ENCODE measurements at places on chromosomes 12 and 14.

DNA sequence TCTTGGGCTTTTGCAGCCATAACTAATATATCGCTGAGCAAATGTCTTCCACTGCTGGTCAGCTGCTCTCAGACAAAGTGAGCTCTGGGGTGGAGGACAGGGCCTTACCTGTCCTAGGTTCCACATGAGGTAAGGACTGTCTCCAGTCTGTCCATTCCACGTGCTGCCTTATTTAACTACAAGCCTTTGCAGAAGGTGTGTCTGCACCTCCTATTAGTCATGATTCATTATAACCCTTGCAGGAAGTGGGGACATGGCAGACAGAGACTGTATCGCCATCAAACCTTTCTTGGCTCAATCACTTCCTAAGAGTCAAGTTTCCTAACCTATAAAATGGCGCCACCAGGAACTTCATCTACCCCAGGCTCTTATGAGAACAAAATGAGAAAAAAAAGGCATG, 46.9 kb downstream of the SLC25A47 start:
- DNase-seq = no peak

- no peak for DNase-seq
These were observed 23.5 kb downstream of the UBR7 start for GRCh38 chr14:93230539-93230938.

- DNase-seq = no peak
These were observed 30.0 kb downstream of the HCFC2 start for GRCh38 chr12:104094284-104094683.

DNA sequence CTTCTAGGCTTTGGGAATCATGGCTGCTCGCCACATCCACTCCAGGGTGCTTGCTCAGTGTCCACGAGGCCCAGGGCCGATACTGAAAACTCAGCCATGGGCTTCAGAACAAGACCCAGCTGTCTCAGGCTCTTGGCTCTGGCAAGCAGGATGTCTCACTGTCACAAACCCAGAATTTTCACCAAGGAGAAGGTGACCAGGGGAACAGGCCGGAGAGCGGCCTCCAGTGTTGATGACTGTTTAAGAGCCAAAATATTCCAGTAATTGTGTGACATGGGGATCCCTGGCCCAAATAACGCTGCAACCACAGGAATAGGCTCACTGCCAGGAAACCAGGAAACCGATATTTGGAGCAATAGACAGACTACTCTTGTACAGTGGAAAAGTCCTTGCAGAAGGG, 9.8 kb upstream of the SERPINA5 start:
- DNase-seq = no peak

DNA sequence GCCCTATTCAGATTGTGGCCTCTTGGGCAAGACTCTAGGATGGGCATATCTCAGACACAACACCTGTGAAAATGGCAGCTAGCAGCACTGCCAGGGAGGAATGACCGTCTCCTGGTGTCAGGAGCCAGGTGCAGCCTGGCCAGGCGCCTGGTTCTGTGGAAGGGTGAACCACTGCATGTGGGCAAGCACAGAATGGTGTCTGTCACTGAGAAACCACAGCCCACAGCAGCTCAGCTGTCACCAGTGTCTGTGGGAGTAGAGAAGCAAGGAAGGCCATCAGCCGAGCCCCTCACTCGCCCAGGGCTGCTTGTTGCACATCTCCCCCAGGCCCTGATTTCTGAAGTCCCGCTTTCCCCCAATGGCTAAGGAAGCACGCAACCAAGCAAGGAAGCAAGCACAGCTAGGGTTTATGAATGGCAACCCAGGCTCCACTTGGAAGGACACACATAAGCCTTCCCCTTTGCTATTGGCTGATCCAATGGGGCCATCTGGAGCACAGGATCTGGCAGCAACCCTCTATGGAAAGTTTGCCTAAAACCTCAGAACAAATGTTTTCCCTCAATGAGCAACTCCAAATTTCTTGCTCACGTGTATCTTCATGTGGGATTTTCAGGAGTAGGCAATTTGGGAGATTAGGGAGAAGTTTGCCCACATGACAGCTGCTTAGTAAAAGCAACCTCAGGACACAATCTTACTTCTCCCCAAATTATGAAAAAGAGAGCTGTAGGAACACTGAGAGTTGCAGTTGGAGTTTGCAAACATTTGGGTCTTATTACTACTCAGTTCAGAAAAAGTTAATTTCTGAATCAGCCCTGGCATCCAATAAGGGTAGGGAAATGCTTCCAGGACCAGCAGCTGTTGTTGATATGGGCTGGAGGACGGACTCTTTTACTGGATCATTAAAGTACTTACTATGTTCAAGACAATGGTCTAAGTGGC, 44.7 kb downstream of the GPHB5 start:
- no peak for DNase-seq

- DNase-seq = no peak
These were observed 22.8 kb downstream of the ANO2 start for GRCh38 chr12:5921966-5922899.

DNA sequence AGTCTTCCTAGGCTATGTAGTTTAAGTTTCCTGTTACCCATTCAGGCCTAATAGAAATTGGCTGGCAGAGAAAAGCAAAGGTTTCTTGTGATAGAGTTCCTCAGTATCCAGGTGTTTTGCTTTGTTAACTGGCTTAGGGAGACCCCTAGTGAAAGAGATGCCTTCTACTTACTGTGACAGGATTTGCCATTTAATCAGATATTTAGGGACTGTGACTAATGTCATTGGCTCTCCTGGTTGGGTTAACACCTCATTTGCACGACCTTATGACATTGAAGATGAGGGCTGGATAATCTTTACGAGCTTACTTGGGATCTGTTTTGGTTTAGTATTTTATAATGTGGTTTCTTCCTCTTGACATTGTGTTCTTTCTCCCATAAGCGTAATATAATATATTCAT, 5.8 kb downstream of the MON2 start:
- DNase-seq = no peak

DNA sequence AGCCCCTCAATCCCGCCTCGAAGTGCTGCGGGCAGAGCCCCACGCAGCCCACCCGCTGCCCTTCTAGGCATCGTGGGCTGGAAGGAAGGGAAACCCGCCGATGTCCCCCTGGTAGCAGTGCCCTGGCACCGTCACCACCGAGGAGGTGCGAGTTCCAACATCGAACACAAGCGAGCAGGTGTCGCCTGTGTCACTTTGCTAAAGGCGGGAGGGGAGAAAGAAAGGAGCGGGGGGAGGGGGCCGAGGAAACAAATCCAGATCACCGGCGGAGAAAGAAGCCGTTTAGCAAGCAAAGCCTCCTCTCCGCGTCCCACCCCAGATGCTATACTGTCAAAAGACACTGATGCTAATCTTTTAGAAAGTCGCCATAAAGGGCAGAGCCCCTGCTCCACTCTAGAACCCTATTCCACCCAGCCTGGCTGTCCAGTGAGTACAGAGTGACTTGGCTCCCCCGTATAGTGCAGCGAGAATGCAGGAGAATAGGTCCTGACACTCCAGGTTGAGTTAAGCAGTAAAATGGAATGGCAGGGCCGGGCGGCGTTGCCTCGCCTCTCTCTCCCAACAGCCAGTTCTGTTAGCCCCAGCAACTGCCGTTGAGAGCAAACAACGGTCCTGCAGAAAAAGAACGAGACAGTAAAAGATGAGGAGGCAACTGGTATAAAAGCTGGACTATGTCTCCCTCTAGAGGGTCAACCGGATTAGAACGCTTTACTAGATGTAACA, 67.9 kb upstream of the USP15 start:
- peak; percentile 68 for DNase-seq

GRCh38 chr14:90034156-90034555, 27.6 kb upstream of the KCNK13 start:
- DNase-seq = no peak

- DNase-seq = peak; percentile 86
These were observed at the start of gene SMOC1 for GRCh38 chr14:69879175-69880043. TSS of gene SMOC1 (plus strand) at chr14:69879416. CDS start at chr14:69879679, 263 bp downstream.

- DNase-seq = peak; percentile 92
These were observed 3.1 kb downstream of the LRFN5 start for GRCh38 chr14:41609704-41610183.

GRCh38 chr12:101945369-101946232, 68.2 kb downstream of the DRAM1 start:
- DNase-seq = no peak

DNA sequence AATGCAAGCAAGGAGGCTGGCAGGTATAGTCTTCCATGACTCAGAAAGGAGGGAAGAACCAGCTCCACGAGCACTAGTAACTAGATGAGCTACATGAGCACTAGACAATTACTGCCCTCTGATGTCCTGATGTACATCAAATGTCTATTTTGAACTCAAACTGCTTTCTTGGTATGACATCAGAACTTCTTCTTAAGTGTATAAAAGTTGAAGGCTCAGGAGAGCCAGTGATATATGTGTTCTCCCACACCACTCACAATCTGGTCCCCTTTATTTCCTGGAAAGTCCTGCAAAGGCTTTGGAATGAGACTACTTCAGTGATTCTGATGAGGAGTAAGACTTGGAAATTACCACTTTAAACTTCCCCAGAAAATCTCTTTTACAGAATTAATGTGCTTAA, 18.5 kb upstream of the DHRS7 start:
- no peak for DNase-seq

GRCh38 chr12:92854344-92854743, 74.8 kb downstream of the EEA1 start:
- DNase-seq = no peak

- no peak for DNase-seq
These were observed 142.1 kb downstream of the MED13L start for GRCh38 chr12:116135209-116135930.

DNA sequence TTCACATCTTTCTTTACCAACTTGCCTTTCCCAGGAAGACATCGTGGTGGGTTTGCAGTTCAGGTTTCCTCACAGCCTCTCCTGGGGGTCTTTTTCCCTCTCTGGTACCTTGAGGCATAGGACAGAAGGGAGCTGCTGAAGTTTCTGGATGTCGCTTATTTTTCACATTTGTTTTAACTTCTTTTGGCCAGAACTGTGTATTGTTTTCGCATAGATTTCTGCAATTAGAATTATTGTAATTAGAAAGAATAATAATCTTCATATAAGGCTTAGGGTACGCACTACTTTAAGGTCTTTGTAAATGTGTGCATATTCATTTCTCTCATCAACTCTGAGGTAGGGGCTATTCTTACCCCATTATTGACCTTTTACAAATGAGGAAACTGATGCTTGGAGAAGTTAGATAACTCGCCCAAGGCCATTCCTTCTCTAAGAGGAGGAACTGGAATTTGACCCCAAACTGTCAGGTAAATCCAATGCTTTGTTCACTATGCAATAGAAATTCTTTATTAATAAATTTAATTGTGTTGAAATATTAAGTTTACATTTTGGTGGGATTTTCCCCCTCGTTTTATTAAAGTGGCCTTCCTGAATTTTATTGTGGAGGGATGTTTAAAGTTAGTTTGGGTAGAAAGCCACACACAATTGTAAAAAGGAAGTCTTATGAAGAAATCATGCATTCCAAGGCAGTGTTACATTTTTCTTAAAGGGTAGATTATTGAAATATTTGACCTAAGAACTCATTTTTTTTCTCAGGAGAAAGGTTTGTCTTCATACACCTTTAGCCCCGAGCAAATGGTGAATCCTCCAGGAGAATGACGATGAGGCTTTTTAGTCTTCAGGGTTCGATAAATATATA, 12.1 kb upstream of the SLC38A2 start:
- no peak for DNase-seq

GRCh38 chr14:66085665-66086064, 400.5 kb upstream of the CCDC196 start:
- no peak for DNase-seq

GRCh38 chr12:124388679-124389137, 93.8 kb downstream of the RFLNA start:
- DNase-seq = no peak

- no peak for DNase-seq
These were observed 125.3 kb downstream of the IPO8 start for GRCh38 chr12:30570211-30570890.

- no peak for DNase-seq
These were observed 304.2 kb upstream of the AMIGO2 start for GRCh38 chr12:47383942-47384341.

DNA sequence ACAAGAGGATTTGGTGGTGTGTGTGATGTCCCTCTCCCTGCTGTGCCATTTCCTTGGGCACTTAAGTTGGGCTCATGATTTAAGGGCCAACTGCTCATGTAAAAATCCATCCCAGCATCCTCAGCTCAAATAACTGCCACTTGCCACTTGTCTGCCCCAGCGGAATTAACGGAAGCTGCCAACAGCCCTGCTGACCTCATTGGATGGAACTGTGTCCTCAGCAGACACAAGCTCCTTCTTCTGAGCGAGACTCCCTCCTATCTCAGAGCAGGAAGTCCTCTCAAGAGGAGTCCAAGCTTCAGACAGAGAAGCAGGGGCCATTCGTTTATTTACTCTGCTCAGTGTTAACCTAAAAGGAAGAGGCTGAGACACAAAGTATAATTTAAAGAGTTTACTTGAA, 29.6 kb upstream of the PRMT8 start:
- DNase-seq = no peak

GRCh38 chr12:124769163-124769530, 94.5 kb downstream of the SCARB1 start:
- no peak for DNase-seq

DNA sequence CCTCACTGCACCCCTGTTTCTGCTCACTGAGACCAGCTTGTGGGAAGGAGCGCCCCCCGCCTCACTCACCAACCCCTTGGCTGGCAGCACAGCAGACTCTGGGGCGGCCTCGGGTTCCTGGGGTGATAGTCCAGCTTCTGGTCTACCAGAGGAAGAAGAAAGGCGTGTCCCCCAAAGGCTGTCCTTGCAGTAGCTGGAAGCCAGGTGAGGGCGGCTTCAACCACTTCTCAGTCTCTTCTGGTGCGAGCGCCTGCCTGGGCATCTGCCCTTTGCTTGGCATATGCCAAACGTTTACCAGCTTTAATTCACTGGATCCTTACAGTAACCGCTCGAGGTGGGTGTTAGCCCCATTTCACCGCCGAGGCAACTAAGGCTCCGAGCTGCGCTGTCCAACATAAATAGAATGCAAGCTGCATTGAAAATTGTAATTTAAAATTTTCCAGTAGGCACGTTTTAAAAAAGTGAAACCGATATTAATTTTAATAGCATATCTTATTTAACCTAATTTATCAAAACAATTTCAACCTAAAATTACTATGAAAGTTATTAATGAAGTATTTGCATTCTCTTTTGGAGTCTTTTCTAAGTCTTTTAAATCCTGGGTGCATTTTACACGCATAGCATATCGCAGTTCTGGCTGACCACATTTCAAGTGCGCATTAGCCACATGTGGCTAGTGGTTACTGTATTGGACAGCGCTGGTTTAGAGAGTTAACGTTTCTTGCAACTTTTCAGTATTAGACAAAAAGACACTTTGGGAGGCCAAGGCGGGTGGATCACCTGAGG, 872 bp downstream of the FAM177A1 start:
- peak; percentile 29 for DNase-seq

GRCh38 chr12:54232790-54233189, 44.0 kb upstream of the SMUG1 start:
- no peak for DNase-seq
